Fibroblast of the aortic adventitia (primary cell): ENCODE measurements at places on chromosomes 11 and 22. TPM values are rescaled to one million over a fixed set of nuclear protein-coding genes. Genes with fewer than 3 reads are reported as not detected.

The BARX2 gene
- total RNA-seq: not detected in 2 replicates

The RASL10A gene
- total RNA-seq: not detected in 2 replicates

The RAB3IL1 gene
- total RNA-seq: 17.1 and 50.7 TPM in 2 replicates

The OR8H3 gene
- total RNA-seq: not detected in 2 replicates

The CEND1 gene
- 0.65 and 1.2 TPM in 2 replicates for total RNA-seq

The CD248 gene
- 99.1 and 193 TPM in 2 replicates for total RNA-seq

The SIAE gene
- total RNA-seq: 14.6 and 15.1 TPM in 2 replicates

The C11orf86 gene
- total RNA-seq: not detected in 2 replicates

The GAB2 gene
- 13.7 and 16.4 TPM in 2 replicates for total RNA-seq

The RIC3 gene
- not detected in 2 replicates for total RNA-seq

The KRTAP5-8 gene
- total RNA-seq: not detected in 2 replicates
